ENCODE measurements at places on chromosomes 12 and 14.

- no peak for DNase-seq
These were observed 23.2 kb downstream of the RAP1B start for GRCh38 chr12:68633614-68634558.

- no peak for DNase-seq
These were observed 4.1 kb downstream of the ETFBKMT start for GRCh38 chr12:31663576-31663975.

GRCh38 chr12:33205981-33206380 is 233.6 kb downstream of the SYT10 start:
- no peak for DNase-seq

DNA sequence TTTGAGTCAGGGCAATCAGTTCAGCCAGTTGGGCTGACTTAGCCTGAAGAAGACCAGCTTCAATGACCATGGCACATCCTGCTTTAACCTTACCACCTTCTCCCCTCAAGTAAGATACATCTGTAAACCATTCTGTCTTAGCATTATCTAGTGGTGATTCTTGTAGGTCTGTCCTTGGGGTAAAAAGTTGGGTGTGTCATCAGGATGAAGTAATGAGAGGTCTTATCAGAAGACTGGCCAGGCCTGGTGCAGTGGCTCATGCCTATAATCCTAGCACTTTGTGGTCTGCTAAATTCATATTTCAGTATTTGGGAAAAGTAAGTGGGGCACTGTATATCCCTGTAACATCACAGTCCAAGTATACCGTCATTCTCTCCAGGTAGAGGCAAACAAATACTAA is 19.1 kb downstream of the SINHCAF start:
- DNase-seq = no peak

DNA sequence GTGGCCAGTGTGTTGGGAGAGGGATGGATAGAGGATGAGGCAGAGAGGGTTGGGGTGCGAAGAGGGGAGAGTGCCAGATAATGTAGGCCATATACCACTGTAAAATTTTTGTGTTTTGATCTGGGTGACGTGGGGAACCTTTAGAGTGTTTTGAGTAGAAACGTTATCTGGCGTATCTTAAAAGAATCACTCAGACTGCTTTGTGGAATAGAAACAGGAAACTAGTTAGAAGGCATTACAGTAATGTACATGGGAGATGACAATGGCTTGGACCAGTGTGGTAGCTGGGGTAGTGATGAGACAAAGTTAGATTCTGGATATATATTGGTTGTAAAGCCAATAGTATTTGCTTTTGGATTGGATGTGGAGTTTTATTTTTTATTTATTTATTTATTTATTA is 20.6 kb downstream of the ATF1 start:
- DNase-seq = no peak

DNA sequence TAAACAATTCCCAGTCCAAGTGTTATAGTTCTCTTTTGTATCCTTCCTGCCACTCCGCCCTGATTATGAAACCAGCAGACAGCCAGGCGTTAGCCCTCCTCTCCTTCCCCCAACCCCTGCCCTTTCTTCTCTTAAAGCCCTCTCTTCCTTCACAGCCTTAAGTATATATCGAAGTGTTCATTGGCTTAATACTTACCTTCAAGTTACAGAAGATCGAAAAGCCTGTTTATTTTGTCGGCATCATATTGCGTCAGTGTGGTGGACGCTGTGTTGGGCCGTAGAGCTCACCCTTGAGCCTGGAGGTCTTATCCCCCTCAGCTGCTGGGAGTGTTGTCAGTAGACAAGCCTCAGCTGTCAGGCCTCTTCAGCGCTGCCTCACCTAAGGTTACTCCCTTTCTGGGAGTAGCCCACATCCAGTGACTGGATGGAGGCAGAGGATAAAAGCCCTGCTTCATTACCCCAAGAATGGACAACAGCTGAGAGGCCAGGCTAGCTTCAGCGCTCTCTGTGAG is 36.2 kb downstream of the CMAS start:
- DNase-seq = no peak

DNA sequence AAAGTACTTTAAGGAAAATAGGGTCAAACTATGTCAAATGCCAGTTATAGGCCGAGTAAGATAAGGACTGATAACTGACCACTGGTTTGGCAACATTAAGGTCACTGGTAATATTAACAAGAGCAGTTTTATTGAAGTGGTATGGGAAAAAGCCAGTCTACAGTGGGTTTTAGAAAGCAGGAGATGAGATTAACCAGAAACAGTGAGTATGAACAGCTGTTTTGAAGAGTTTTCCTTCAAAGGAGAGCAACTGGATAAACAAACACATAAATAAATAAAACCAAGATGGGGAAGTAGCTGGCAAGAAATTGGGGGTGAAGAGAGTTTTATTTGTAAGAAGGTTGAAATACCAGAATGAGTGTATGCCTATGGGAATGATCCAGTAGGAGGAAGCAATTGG is 30.3 kb downstream of the KITLG start:
- DNase-seq = no peak

All from AG09319 (cell line).